ENCODE measurements at places on chromosomes 1 and 21. TPM values are rescaled to one million over a fixed set of nuclear protein-coding genes. Genes with fewer than 3 reads are reported as not detected.

Gene DCLRE1B
- polyA plus RNA-seq = 2.0 TPM

Gene BCL2L15
- polyA plus RNA-seq = not detected

Gene DSTYK
- 2.9 TPM for polyA plus RNA-seq

Gene CAPZA1
- polyA plus RNA-seq = 199 TPM

Gene KCNAB2
- 73.8 TPM for polyA plus RNA-seq

Gene VAV3
- polyA plus RNA-seq = 18.8 TPM

Gene SELP
- polyA plus RNA-seq = 0.66 TPM

Gene SLAMF9
- polyA plus RNA-seq = not detected

Gene FCAMR
- not detected for polyA plus RNA-seq

Gene DENND2C
- 0.28 TPM for polyA plus RNA-seq

Gene APOBEC4
- not detected for polyA plus RNA-seq

Gene CYP4Z1
- not detected for polyA plus RNA-seq

Gene ZYG11A
- not detected for polyA plus RNA-seq

Gene FCMR
- polyA plus RNA-seq = 454 TPM

Gene GSTM2
- polyA plus RNA-seq = 32.6 TPM

Gene KRTAP13-1
- polyA plus RNA-seq = not detected

Gene LGR6
- polyA plus RNA-seq = 26.8 TPM

Gene AMY1A
- not detected for polyA plus RNA-seq

Gene FGR
- 350 TPM for polyA plus RNA-seq

Gene TIMM17A
- polyA plus RNA-seq = 34.3 TPM

Gene C1orf210
- polyA plus RNA-seq = not detected

Gene B3GALT5
- polyA plus RNA-seq = not detected

Gene PRMT6
- polyA plus RNA-seq = 20.7 TPM

Gene CMPK1
- 171 TPM for polyA plus RNA-seq

Data from immature natural killer cell (primary cell).